ENCODE measurements at places on chromosomes 12 and 14.

- no peak for DNase-seq
These were observed 16.4 kb downstream of the MANSC1 start for GRCh38 chr12:12333407-12334366.

DNA sequence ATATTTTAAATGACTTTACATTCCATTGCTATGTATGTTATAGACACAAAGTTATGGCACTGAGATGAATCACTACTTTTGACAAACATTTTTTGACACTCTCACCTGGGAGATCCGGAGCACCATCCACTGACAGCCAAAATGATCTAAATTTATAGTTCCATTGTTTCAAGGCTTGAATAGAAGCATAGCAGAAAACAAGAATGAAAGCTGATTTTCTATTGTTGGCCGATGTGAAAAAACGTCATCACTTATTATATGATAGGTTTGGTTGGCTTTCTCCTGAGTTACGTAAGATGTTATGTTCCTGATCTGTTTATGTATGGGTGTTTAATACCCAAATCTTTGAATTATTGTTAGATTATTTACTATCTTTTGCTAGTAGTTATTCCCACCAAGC, 306.2 kb downstream of the PAWR start:
- DNase-seq: no peak

DNA sequence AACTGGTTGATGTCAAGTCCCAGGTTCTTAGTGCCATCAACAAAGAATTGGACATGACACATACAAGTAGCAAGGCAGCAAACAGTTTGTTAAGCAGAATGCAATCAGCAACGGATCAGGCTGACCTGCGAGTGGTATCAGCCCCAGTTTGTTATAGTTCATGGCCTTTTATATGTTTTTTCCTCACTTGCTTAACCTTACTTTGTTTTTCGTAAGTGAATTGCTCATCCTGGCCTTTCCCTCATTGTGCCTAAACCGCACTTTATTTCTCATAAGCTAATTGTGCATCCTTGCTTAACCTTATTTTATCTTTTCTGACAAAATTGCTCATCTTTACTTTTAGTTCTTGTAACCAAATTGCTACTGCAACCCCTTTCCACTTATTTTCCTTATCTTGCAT, 4.1 kb downstream of the ETFBKMT start:
- no peak for DNase-seq

DNA sequence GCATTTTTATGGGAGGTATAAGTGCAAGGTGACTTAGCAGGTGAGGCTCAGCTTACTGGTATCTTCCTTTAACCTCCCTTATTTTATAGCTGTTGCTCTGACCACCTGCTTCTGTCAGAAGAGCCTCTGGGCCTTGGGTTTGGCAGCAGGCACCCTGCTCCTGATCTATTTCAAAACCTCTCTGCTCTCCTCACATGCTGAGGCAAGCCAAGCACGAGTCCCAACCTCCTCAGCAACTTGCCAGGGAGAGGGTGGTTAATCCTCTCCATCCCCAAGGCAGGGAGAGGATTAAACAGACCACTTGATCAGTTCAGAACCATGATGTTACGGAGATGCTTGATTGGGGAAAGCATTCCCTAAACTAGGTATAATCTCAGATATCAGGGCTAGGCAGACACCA, 5.4 kb downstream of the PLEKHH1 start:
- no peak for DNase-seq

- DNase-seq: no peak
These were observed 56.0 kb upstream of the C14orf180 start for GRCh38 chr14:104523546-104523935.

- no peak for DNase-seq
These were observed 47.1 kb downstream of the DIP2B start for GRCh38 chr12:50551866-50552265.

DNA sequence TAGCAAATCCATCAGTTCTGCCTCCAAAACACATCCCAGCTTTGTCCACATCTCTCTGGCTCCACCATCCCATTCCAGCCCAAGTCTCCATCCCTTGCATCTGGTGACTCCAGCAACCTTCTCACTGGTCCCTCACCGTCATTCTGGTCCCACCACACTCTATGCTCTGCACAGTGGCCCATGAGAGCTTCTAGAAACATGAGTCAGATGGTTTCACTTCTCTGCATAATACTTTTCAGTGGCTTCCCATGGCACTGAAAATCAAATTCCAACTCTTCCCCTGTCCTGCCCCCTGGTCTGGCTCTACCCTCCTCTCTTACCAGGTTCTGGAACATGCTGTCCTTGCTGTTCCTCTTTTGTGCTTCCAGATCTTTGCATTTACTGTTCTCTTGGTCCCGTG, 17.2 kb upstream of the C12orf76 start:
- DNase-seq: no peak

GRCh38 chr12:70399311-70399710, 33.2 kb downstream of the KCNMB4 start:
- DNase-seq: no peak
